ENCODE measurements at places on chromosomes 4 and X.

- DNase-seq = no peak
These were observed 52.2 kb downstream of the SULT1B1 start for GRCh38 chr4:69708211-69708610.

GRCh38 chrX:138718941-138719340 is 7.4 kb upstream of the FGF13 start:
- DNase-seq = no peak

DNA sequence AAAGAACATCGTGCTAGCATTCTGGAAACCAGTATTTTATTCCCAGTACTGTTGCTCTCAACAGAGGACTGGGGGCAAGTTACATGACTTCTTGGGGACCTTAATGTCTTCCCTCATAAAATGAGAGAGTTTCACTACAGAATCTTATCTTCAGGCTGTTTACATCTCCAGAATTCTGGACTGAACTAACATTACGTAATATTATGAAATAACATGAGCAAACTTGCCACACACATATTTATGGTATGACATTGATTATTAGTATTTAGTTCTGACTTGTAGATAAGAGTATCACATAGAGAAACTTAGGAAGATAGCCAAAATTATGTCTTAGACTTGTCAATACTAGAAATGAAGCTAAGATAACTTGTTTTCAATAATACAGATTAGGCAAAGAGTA is 68.0 kb downstream of the NFKB1 start:
- no peak for DNase-seq

GRCh38 chrX:29348288-29348687 is 761.0 kb downstream of the IL1RAPL1 start:
- DNase-seq = peak; percentile 38

DNA sequence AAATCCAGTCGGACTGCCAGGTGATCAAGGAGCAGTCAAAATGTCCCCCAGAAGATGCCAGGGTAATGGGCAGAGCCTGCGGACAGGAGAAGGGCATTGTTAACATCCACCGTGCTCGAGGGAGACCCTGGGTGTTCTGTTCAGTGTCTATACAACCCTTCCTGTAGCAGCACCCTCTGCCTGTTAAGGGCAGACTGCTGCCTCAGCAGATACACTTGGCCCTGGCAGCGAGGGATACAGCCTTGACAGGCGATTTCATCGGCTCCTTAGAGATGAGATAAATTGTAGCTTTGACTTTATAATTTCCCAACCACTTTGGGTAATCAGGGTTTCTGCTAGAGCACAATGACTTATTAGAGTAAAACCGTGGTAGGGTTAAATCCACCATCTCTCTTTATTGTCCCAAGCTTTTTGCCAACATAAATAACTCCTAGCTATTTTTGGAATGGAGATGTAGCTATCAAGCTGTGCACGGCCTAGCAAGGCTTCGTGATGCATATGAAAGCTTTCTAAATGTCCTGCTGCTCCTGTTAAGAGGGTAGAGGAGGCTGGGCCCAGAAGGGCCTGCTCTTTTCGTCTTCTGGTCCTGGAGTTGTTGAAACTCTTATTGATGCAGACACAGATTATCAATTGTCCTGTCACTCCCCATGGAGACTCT is 195.9 kb downstream of the CPEB2 start:
- no peak for DNase-seq

- no peak for DNase-seq
These were observed 195.1 kb downstream of the MAGEB5 start for GRCh38 chrX:26411045-26411444.

- DNase-seq = no peak
These were observed 65.5 kb downstream of the HAND2 start for GRCh38 chr4:173464481-173464880.

GRCh38 chr4:38738940-38739803 is 43.6 kb downstream of the TLR10 start:
- DNase-seq = no peak

GRCh38 chr4:145868637-145869409 is 69.8 kb downstream of the ZNF827 start:
- DNase-seq = no peak

DNA sequence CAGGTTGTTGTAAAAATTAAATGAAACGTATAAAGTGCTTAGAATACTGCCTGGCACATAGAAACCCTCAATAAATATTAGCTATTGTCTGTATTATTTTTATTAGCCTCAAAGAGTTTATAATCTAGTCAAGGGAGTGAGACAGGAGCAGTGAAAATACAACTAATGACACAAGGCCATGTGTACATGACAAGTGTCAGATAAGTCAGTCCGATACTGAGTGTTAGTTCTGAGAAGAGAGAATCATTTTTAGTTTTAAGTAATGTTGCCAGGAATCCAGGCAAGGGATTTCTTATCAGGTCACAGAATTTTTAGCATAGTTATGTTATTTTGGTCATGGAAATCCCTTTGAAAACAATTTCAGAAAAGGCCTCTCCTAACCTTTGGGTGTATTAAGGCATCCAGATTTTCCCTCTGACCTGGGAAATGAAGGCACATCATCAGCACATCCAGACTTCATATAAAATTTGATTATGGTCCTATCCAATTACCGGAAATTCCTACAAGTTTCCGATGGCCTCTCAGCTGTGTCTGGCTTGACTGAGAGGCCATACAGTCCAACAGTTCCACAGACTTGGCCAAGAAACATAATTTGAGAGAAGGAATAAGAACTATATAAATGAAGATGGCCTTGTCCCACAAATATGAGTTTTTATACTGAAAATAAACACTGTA is 35.7 kb downstream of the PPARGC1A start:
- no peak for DNase-seq

DNA sequence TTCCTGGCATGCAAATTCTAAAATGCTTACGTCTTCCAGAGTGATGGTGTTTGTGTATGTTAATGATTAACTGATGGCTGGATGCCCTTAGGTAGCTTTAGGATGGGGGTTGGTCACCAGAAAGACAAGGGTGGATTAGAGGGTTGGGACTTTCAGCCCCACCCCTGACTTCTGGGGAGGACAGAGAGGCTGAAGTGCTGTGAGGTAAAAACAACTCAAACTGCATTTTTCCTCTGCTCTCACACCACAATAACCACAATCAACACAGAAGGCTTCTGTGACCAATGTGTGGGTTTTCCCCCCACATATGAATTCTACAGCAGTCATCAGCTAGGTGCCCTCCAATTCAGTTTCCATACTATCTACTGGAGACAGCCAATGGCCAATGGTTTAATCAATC is 18.7 kb upstream of the DDIT4L start:
- DNase-seq = no peak

DNA sequence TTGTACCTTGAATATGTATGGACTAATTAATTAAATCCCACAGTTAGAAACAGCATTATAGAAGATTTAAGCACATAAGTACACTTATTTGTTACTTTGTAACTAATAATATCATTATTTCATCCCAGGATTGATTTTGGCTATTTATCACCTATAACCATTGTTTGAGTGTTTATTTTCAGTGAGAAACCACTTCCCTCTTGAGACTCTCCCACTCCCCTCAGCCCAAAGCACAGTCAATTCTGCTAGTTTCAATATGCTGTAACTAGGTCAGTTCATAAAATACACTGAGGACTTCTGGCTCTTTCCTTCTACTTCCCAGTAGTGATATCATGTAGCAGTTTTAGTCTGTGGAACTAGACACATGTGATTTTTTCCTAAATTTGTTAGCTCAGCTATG is 16.3 kb downstream of the OFD1 start:
- no peak for DNase-seq

GRCh38 chrX:7264399-7264798 is 116.4 kb upstream of the PUDP start:
- no peak for DNase-seq

- DNase-seq = no peak
These were observed 1149.7 kb downstream of the STPG2 start for GRCh38 chr4:96993560-96993959.

- no peak for DNase-seq
These were observed 12.1 kb downstream of the SLC7A11 start for GRCh38 chr4:138230048-138230447.

- DNase-seq = no peak
These were observed 214.8 kb downstream of the SLC4A4 start for GRCh38 chr4:71553605-71554004.

DNA sequence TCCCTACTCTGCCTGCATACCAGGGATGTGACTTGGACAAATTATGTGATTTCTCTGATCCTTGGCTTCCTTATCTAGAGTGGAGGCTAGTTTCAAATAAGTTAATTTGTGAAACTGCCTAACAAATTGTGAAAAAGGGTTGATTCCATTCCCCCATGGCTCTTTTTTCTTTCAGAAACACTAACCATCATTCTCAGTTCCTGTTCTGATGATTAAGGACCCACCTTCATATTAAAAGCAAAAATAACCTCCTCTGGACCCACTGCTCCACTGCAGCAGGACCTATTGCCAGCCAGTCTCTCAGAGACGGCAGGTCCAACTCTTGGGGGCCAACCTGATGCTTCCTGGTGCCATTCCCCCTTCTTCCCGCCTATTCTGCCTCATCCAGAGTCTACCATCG is 4.5 kb upstream of the ANXA5 start:
- DNase-seq = no peak

GRCh38 chr4:99383833-99384392 is 31.4 kb upstream of the ADH1C start:
- DNase-seq = no peak

Measured in foreskin melanocyte (primary cell).